ENCODE measurements at places on chromosomes 5 and 9. TPM values are rescaled to one million over a fixed set of nuclear protein-coding genes. Genes with fewer than 3 reads are reported as not detected.

The CYLC2 gene
- not detected for total RNA-seq

The DOK3 gene
- total RNA-seq, result 4.3 TPM

The CMYA5 gene
- total RNA-seq, result 0.06 TPM

The IFNA2 gene
- total RNA-seq, result not detected

The SCGB3A1 gene
- total RNA-seq, result not detected

The SLC25A2 gene
- total RNA-seq, result not detected

The CNTNAP3 gene
- total RNA-seq, result 8.0 TPM

The SLC6A19 gene
- 0.62 TPM for total RNA-seq
